ENCODE measurements at places on chromosomes 7 and 10. TPM values are rescaled to one million over a fixed set of nuclear protein-coding genes. Genes with fewer than 3 reads are reported as not detected.

DNA sequence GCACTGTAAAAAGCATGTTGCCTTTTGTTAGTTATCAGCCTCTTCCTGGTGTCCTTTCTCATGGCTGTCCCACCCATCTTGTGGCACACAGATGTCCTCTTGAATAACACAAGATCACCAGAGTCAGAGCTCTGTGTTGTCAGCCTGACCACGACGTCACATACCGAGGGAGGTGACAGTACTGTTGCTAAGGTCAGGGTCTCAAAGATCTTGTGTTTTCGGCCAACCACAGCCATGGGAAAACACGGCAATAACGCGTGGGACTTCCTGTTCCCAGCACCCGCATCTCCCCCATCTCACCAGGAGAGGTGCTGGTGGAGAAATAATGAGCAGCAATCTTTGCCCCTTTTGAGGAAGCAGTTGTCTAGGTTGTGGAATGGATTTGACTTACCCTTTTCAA, 40.4 kb downstream of the NPVF start:
- no peak for DNase-seq

Gene SPAM1
- not detected for total RNA-seq

DNA sequence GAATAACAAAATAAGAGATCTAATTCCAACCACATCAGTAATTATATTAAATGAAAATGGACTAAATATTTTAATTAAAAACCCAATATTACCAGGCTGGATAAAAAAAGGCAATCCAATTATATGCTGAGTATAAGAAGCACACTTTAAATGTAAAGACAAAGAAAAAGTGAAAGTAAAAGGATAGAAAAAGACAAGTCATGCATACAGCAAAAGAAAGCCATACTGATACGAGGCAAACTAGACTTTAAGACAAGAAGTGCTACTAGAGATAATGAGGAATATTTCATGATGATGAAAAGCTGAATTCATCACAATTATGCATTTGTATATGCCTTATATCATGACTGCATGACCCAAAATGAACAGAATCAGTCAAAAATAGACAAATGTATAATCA, 628.6 kb downstream of the PHTF2 start:
- DNase-seq = no peak

DNA sequence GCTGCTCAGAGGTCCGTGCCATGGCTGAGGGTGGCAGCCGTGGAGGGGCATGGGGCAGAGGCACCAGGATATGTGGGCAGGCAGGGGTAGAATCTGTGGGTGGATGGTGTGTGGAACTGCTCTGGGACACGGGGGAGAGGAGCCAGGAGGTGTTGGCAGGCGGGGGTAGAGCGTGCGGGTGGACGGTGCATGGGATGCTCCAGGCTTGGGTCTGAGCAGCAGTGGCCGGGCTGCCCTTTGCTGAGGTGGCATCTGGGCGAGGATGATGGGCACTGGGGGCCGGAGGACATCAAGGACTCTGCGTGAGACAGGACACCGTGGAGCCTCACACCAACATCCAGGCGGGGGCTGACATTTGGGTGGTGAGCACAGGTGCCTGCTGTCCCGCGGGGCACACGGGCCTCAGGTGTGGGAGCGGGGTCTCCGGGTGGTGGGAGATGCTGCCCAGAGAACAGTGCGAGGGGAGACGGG, 46.2 kb downstream of the JAKMIP3 start:
- DNase-seq = no peak

GRCh38 chr10:68957654-68958053, 1.7 kb downstream of the DDX21 start:
- peak; percentile 32 for DNase-seq

DNA sequence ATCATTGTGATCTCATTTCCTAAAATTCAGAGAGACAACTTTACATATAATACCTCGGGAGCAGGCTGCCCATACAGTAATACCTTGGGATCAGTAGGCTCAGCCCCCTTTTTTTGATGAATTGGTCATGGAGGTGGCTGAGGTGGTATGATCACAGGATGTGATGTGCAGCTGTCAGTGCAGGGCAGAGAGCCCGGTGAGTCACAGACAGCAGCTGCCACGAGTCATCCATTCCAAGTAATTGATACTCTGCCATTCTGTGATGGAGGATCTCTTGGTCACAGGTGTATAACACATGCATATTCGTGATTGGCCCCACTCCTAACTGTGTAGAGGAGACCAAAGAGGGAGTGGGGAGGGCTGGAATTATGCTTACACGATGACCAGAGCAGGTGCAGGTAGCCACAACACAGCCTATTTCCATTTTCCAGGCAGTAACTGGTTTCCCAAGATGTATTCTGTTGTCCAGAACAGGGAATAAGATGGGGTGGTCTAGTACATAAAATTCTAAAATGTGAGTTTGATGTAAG, 14.1 kb downstream of the NRCAM start:
- no peak for DNase-seq

Gene TMEM176A
- not detected for total RNA-seq

Gene TAC1
- not detected for total RNA-seq

Data from SK-MEL-5 (cell line).